ENCODE measurements at places on chromosomes 1 and 21.
A peak's percentile ranks its signal among the peaks of the same experiment; 100 is the strongest.

GRCh38 chr1:225860876-225861441 is 21.2 kb downstream of the TMEM63A start:
- no peak for DNase-seq

DNA sequence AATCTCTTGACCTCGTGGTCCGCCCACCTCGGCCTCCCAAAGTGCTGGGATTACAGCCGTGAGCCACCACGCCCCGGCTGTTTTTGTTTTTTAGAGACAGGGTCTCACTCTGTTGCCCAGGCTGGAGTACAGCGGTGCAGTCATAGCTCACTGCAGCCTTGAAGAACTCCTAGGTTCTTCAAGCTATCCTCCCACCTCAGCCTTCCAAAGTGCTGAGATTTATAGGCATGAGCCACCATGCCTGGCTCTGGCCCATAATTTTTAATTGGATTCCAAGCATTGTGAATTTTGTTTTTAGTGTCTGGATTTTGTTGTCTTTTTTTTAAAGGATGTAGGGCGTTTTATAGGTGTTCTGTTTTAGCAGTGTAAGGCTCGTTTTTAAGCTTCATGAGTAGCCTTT is 28.6 kb upstream of the TXLNA start:
- DNase-seq: no peak

DNA sequence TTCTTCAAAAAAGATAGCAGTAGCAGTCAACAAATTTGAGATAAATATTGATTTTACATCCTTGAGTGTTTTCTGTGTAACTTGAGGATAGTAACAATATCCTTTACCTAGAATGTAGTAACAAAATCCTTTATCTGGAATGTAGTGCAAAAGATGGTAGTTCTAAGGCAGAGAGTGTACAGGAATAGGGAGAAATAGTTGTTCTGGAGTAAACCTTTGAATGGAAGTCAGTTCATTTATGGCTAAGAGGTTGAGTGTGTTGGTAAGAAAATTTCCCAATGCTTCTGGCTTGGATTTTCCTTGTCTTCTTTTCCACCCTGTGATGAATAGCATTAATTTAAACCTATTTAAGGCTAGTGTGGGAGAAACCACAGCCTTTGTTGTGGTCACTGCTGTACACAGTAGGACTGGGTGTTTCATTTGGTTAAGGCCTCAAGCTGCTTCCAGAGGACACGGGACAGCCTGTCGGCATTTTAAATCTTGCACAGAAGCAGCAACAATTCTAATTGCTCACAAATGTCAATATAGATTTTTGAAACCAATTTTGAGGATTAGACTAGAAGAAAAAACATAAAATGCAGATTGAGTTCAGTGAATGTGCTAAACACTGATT is 11.3 kb downstream of the NFIA start:
- no peak for DNase-seq

DNA sequence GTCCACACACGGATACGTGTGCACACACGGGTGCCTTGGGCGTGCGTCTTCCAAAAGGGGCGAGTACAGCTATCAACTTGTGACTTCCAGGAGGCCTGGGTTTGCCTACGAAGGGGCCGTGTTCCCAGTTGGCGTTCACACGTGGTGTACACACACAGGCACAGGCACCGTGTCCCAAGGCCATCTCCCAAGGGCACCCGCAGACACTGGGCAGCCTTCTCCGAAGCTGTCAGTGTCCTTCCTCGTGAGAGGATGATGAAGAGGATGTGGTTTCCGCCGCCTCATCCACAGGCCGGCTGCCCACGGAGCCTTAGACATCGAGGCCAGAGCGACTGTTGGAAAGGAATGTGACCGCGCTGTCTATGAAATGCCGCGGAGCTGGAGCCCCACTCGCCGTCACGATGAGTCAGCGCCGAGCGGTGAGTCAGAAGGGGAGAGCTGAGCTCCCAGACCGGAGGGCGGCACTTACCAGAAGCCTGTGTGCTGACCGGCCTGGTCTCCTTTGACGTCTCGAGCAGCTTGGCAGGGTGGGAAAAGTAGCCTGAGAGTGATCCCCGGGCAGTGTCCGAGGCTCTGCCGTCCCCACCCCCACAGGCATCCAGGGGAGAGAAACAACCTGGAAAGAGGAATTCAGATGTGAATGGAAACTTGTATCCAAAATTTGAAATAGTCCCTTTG is 141.4 kb upstream of the ARHGEF16 start:
- peak; percentile 84 for DNase-seq

DNA sequence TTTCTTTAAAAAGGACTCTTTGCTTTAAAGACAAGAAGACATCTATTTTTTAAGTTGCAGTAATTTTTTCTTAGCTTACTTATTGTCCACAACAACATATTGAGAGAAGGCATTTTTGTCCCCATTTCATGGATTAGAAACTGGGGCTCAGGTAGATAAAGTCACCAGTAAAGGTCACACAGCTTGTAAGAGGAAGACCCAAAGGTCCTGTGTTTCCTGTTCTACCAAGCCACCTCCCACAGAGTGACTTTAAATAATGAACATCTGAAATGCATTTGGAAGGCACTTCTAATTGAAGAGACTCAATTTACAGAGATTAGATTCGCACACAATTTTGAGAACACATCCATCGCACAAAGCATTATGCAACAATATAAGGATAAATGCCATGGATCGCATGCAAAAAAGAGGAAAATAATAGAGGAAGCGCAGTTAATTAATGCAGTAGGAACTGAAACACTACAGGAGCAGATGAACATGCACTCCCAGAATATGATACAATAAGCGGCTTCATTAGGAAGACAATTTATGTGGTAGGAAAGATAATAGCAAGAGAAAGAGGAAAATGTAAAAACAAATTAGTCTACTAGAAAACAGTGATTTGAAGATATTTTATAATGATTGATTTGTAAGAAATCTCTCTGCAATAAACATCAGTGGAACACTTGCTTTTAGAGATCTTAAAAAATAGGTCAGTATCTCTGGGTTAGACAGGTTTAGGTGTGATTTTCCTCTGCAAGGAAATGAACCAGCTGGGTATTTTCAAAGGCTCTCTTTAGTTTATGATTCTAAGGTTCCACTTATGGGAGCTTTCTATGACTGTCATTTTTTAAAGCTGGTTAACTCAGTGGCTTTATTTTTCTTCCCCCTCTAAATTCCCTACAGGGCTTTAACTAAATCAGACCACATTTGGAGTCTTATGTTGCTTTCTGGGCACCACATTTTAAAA is 27.1 kb upstream of the CD2 start:
- no peak for DNase-seq

GRCh38 chr1:224852901-224853568 is 76.4 kb upstream of the DNAH14 start:
- no peak for DNase-seq

DNA sequence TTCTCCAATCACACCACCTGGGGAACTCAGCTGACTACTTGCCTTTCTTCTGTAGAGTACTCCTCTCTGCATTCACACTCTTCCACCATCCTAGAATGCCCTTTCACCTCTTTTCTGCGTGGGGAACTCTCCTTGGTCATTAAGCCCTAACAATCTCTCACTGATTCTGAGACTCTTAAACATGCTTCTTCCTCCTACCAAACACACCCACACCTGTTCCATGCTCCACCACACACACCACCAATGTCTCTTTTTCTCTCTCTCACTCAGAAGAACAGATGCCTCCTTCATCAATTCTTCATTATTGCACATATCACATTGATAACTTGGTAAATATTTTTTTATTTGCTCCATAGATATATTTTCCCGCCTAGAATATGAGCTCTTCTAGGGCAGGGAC is 53.6 kb downstream of the WARS2 start:
- DNase-seq: no peak

DNA sequence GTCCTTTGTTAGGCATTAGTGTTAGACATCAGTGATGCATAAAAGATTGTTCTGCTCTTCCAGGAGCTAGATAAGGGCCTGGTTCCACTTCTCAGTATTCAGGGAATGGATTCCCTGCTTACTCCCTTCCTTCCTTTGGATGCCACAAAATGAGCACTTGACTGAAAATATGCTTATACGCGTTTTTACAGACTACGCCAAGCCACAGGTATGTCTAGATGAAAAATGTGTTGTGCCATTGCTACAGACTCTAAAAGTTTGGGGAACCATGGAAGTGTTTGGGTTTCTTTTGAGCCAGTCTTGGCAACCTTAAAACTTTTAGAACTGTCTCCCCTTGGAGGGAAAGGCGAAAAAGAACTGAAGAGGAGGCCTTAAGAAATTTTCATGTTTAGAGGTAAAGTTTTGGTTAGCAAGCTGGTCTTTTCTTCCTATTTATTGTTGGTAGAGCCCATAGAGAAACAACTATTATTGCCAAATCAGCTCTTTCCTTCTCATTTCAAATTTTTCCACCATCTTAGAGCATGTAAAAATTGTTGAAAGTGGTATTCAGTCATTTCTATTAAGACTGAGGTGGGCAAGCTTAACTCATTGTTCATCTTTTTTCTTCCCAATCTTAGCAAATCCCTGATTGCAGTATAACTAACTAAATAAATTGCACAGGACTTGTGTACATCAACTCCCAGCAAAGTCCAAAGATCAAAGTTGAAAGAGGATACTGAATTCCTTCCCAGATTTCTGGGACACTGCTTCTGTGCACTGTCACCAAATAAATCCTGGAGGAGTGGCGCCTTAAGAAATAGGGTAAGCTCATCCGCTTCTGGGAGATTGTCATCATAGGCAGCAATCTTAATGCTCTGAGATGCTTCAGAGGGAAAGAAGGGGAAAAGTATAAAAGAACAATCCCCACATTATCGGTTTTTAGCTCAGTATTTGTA is 18.9 kb downstream of the FGGY start:
- no peak for DNase-seq

GRCh38 chr1:7623842-7624241 is 147.3 kb upstream of the VAMP3 start:
- DNase-seq: no peak

DNA sequence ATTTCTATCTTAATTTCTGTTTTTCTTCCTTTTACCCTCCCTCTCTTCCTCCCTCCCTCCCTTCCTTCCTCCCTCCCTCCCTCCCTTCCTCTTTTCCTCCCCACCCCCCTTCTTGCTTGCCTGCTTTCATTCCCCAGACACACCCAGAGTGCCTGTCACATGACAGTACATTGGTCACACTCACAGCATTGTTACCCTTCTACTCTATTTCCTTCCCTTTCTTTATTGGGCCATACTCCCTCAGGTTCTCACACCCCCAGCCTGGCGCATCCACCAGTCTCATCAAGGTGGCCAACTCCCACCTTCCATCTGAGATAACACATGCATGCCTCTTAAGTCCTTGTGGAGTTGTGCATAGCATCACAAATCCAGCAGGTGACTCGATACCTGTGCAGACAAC is 10.9 kb downstream of the TMPRSS3 start:
- no peak for DNase-seq
